ENCODE measurements at places on chromosomes 11 and 22.

GRCh38 chr11:115555336-115556090 lies 51.3 kb upstream of the CADM1 start:
- DNase-seq = no peak

GRCh38 chr11:1231396-1232020 lies 8.6 kb downstream of the MUC5B start:
- DNase-seq = no peak

DNA sequence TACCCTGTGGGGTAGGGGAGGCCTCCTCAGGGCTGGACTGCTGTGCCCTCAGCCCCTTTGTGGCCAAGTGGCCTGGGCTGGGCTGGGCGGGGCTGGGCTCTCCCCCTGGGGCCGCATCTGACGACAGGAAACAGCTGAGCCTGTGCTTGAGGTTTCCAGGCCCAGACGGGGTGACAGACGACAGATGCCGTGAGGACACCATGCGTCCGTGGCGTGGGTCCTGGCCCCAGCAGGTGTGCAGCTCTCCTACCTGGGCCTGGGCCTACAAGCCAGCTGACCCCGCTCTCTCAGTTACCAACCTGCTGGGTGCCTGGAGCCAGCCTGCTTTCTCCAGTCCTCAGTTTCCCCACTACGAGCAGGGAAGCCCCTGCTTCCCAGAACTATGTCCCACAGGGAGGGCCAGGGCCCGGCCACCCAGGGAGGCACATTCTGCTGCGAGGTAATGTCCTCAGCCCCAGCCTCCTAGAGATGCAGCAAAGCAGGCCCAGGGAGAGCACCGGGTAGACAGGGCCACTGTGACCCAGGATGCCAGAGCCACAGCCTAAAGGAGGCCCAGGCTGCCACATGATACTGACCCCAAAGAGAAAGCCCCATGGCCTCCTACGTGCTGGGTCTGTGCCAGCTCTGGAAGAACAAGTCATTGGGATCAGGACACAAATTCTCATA lies 181.3 kb downstream of the IGLL1 start:
- no peak for DNase-seq

DNA sequence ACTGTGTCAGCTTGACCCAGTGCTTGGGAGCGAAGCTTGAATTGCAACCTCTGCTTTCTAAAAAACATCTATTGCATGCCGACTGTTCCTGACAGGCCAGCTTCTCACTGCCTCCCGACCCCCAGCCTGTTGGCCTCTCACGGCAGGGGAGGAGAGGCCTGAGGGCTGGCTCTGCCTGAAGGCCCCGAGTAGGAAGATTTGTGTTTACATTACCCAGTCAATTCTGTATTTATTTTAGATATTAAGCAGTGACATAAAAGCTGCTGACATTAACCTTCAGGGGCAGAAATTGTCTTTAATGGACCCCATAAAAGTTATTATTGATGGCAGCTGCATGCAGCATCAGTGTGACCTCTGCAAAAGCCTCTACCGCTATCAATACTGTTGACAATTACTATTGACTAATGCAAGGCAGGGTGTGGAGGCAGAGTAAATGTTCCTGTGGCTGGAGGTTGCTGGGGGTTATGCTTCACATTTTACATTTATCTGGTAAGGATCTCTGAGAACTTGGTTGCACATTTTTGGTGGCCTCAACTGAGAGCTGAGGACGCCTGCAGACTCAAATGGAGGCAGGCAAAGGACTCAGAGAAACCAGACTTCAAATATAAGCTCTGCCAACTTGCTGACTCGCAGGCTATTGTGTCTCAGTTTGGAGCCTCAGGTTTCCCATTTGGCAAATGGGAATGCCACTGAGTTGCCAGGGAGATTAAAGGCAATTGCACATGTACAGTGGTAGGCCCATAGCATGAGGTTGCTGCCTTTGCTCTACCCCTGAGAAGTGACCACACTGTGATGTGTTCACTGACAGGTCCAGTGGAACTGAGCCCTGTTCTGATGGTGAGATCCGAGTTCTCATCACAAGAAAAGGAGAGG lies 380.5 kb downstream of the TENM4 start:
- DNase-seq = no peak

- DNase-seq = peak; percentile 37
Measured at GRCh38 chr11:4095509-4096230, 1.1 kb downstream of the RRM1 start.

DNA sequence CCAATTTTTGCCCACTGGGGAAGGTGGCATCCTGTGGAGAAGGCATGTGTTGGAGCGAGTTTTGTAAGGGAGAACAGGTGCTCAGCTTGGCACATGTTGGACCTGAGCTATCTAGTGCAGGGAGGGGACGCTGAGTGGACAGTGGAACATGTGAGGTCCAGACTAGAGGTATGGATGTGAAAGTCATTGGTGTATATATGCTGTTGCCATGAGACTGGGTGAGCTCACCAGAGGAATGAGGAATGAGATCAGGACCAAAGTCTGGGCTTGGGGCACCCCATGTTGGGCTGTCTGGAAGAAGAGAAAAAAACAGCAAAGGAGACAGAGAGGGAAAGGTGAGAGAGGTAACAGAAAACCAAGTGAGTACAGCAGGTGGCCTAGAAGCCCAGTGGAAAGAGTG lies 12.3 kb upstream of the SYT7 start:
- no peak for DNase-seq

- DNase-seq = no peak
Measured at GRCh38 chr22:35203583-35203982, 53.7 kb upstream of the HMGXB4 start.

DNA sequence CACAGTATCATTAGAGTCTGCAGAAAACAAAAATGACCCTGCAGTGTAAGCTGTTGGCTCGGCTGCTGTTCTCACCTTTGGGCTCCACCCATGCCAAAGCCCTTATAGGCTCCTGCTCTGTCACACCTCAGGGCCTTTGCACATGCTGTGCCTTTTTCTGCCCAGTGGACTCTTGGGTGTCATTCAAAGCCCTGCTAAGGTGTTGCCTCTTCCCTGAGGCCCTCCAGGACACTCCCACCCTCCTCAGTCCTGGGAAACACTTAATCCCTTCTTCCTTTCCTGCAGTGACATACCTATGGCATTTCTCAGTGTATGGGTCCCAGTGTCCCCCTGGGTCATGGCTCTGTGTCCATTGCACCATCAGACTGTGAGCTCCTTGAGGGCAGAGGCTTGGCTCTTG lies 29.1 kb upstream of the CACNG2 start:
- DNase-seq = no peak

Data from hematopoietic multipotent progenitor cell treated with erythropoietin and hydrocortisone succinate and interleukin-3 and kit ligand, for 6 days (in vitro differentiated cells).